ENCODE measurements at places on chromosomes 7 and 10.

DNA sequence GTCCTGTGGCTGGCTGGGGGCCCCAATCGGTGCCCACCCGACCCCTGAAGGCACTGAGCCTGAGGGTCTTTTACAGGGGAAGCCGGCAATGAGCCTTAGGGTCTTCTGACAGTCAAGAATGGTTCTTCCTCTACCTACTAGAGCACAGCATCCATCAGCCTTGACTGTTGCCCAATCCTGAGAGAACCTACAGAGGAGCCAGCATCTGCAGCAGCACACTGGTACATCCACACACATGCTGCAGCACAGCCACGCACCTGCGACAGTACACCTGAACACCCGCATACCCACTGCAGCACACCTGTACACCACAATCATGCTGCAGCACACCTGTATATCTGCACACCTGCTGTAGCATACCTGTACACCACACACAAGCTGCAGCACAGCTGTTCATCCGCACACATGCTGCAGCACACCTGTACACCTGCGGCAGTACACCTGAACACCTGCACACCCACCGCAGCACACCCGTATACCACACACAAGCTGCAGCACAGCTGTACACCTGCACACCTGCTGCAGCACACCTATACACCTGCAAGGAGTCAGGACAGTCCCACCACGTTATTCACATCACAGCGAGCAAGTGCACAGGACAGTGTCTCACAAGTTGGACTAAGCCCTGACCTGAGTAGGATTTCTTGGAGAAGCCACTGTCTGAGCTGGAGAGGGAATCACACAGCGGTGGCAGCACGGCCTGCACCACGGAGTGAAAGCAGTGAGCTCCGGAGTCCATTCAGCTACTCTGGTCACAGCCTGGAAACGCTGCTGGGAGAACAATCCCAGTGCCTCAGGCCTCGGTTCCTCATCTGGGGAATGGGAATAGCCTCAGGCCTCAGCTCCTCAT lies 56.4 kb downstream of the VIPR2 start:
- no peak for DNase-seq

- DNase-seq: no peak
Measured at GRCh38 chr7:54904130-54904529, 114.7 kb upstream of the EGFR start.

- DNase-seq: no peak
Measured at GRCh38 chr7:77540402-77540822, 3.3 kb downstream of the PTPN12 start.

DNA sequence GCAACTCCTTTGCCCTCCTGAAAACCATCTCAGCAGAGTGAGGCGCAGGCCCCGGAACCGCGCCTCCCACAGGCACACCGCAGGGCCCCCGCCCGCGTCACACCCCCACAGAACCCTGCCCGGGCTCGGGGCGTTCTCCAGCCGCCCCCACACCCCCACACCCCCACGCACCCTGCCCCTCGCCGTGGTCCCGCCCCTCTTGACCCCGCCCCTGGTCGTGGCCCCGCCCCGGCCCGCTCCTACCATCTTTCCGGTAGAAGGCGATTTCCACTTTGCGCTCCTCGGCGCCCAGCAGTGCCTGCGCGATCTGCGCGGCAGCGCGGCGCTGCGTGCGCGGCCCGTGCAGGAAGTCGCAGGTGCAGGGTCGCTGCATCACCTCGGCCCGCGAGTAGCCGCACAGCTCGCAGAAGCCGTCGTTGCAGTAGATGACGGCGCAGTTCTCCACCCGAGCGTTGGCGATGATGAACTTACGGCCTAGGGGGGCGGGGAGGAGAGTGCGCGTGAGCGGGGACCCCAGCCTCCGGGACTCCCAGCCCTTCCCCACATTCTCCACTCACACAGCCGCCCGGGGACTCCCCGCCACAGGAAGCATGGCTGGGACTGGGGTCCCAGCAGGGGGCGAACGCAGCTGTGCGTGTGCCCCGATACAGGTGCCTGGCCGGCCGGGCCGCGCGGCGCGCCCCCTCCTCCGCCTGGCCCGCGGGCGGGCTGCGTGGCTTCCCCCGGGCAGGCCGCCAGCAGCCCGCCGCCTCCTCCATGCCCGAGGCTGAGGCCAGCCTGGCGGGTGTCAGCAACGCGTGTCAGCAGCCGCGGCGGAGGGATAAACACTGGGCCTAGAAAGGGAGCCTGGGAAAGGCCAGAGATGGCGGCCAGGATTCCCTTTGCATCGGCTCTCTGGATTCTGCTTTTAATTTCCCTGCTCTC lies 3.4 kb downstream of the KCNH2 start:
- DNase-seq: peak; percentile 75

DNA sequence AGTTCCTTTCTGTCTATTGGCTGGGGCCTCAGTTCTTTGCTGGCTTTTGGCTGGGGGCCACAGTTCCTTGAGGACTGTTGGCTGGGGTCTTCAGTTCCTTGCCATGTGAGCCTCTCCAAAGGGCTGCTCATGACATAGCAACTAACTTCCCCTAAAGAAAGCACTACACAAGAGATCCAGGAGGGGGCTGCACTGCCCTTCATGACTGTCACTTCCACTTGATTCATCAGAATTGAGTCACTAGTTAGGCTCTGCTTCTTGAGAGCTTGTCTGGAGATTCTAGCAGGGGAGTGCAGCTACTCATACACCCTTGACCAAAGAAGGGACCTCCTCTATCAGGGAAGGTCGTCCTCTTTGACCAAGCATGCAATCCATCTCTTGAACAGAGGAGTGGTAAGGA lies 38.0 kb upstream of the MKX start:
- no peak for DNase-seq

DNA sequence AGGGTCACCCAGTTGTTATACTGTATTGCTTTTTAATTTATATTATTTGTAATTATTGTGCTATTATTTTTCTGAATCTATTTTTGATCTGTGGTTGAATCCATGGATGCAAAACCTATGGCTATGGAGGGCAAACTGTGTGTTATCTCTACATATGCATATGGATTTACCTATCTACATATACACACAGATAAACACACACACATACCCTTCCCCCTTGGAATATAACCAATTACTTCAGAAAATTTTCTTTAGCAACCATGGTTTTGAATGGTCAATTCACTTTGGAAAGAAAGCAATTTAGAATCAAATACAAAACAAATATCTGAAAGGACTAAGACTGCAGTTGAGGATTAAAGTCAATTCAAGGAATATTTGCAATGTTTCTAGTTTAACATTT lies 39.1 kb downstream of the MTPN start:
- no peak for DNase-seq

DNA sequence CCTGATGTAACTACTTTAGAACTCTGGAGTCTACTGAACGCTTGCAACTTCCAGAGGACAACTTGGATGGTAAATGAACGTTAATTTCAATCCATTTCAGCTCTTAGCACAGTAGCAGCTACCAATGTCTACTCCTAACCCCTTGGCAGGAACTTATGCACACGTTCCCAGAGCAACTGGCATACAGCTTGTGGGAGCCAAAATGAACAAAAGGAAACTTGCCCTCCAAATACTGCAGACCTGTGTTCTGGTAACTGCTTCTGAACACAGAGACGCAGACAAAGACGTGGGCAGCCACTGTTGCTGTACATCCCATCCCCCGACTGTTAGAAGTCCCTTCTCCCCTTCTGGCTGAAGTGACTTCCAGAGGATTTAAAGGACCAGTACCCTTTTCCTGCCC lies 61.3 kb downstream of the XPNPEP1 start:
- DNase-seq: no peak

- DNase-seq: no peak
Measured at GRCh38 chr10:112141292-112141691, 42.3 kb downstream of the GPAM start.

DNA sequence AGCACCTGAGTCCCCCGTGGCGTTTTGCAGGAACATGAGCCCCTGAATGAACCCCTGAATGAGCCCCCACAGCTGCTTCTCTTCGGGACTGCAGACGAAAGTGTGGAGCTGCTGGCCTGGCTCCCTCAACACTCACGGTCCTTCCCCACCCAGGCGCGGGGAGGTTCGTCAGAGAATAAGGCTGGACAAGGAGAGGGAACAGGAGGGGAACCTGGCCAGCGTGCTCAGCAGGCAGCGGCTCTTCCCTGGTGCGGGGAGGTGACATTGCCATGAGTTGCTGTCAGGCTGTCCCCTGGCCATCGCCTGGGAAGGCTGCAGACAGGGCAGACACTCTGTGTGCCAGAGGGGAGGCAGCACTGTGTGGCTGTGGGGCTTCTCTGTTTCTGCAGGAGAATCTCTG lies 80.9 kb upstream of the SHH start:
- DNase-seq: no peak

- DNase-seq: no peak
Measured at GRCh38 chr10:77849039-77849664, 77.4 kb downstream of the DLG5 start.

DNA sequence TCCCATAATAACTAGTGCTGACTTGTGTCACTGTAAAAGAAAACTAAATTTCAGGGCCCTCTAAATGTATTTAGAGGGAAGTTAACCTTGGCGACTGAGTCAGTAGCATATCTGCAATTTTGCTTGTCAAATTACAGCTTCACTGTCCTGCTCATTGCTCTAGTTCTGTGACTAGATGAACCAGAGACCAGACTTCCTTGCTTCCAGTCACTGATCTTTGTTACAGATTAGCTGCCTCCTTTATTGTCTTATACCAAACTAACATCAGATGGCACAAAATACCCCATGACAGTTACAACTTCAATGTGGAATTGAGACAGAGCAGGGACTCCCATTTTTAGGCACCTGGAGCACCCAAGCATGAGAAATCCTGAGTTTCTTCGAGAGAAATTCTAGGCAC lies 79.9 kb upstream of the POM121L12 start:
- no peak for DNase-seq

DNA sequence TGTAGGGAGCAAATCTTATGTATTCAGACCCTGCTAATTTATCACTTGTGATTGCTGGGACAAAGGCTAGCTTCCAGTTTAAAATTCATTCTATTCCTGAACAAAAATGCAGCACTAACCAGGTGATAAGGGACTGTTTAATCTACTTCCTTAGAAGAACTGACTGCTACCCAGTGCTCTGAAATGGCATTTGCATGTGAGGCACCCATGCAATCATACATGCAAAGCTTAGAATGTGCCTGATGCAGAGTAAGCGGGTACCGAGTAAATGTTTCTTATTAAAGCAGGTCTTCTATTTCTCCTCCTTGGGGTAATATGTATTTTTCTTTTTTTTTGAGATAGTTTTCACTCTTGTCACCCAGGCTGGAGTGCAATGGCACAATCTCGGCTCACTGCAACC lies 54.5 kb downstream of the NEURL1 start:
- DNase-seq: no peak

GRCh38 chr7:98855610-98856422 lies 14.0 kb downstream of the TMEM130 start:
- no peak for DNase-seq

GRCh38 chr10:32489901-32490300 lies 44.0 kb downstream of the CCDC7 start:
- DNase-seq: no peak

DNA sequence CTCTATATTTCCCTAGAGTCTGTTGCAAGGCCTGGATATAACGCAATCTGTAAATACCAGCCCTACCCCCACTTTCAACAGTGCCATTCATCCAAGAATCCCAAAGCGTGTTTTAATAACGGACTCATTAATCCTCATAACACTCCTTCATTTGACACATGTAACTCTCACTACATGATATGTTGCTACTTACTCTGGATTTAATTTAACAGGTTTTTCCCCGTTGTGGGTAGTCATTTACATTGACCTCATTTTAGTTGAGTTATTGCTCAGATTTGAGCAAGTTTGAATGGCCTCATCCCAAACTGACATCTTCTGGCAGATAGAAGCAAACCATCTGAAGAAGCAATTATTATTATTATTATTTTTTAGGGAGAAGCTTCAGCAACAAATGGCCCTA lies 125.4 kb upstream of the NPVF start:
- no peak for DNase-seq

DNA sequence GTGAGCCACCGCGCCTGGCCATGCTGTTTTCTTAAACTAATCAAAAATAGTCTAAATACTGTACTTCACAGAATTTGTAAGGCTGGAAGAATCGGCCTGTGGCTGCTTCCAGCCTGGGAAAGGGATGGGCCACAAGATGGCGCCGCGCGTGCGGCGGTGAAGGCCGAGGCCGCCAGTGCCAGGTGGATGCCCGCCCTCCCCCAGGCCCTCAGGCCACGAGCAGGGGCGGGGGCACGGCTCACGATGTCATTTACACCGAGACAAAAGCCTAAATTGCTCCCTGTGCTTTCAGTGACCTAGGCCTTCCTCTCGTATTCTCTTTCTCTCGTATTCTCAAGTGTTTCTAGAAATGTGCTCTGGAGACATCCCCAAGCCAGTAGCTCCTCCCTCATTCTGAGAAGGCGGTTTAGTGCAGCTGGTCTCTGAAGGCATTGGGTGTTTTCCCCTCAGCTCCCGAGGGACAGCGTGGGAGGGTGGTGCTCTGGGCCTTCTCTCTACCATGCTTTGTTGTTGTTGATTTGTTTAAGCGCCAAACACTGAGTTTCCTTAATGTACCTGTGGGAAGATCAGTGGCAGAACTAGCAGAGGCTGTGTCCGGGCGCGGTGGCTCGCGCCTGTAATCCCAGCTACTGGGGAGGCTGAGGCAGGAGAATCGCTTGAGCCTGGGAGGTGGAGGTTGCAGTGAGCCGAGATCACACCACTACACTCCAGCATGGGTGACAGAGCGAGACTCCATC lies 68.4 kb downstream of the CDC123 start:
- DNase-seq: peak; percentile 77

- DNase-seq: no peak
Measured at GRCh38 chr10:75057680-75058079, 53.8 kb upstream of the SAMD8 start.

GRCh38 chr7:22444181-22444971 lies 55.6 kb downstream of the STEAP1B start:
- no peak for DNase-seq

GRCh38 chr10:11178606-11179515 lies 161.2 kb downstream of the CELF2 start:
- peak; percentile 84 for DNase-seq

DNA sequence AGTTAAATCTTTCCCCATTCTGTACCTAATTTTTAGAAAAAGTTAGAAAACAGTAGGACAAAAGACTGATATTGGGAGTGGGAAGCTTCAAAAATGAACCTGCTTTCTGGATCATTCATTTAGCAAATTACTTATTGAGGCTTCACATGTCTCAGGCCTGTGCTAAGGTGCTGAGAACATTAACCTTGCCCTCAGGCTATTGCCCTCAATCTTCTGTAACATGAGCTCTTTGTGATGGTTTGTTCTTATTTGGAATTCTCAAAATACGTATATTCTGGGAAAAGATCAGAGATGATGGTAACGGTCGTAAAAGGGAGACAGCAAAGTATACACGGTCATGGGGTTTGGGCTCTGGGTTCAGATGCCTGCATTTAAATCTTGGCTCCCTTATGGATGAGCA lies 39.5 kb upstream of the PRKG1 start:
- DNase-seq: no peak

DNA sequence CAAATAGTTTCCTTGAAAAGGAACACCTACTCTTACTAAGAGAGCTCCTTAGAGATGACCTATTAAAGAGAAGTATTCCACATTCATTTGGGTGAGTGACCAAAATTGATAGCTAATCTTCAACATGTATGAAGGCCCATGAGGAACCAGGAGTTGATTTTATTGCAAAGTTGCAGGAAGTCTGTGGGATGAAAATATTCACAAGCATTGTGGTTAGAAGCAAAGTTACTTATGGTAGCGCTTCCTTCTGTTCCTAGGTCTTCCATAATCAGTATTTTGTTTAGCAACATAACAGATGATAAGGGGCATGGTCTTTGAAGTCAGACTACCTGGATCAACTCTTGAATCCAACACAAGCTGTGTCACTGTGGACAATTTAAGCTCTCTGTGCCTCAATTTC lies 164.5 kb downstream of the DGKB start:
- no peak for DNase-seq

GRCh38 chr10:110487411-110488331 lies 10.0 kb upstream of the DUSP5 start:
- no peak for DNase-seq

All from activated naive CD4-positive, alpha-beta T cell treated with anti-CD3 and anti-CD28 coated beads, Interleukin-2, amount 50 U/mL, for 72 hours (primary cell).